Bone marrow (tissue), 2 donors: ENCODE measurements at places on chromosomes 7 and 10.

DNA sequence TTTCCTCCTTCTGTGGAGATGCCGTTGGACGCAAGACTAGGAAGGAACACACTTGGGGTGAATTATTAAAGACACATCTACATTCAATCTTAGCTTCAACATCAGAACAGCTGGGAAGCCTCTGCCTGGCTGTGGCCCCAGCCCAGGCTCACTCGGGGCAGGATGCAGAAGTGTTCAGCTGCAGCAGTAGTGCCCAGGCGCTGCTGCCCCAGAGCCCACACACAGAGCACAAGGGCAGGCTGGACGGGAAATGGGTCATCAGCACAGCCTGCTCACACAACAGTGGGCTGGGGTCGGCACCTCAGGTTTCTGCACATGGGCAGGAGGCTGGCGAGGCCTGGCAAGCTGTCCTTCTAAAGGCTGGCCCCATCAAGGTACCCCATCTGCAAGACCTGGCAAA lies 42.5 kb downstream of the NOD1 start:
- DNase-seq: no peak

DNA sequence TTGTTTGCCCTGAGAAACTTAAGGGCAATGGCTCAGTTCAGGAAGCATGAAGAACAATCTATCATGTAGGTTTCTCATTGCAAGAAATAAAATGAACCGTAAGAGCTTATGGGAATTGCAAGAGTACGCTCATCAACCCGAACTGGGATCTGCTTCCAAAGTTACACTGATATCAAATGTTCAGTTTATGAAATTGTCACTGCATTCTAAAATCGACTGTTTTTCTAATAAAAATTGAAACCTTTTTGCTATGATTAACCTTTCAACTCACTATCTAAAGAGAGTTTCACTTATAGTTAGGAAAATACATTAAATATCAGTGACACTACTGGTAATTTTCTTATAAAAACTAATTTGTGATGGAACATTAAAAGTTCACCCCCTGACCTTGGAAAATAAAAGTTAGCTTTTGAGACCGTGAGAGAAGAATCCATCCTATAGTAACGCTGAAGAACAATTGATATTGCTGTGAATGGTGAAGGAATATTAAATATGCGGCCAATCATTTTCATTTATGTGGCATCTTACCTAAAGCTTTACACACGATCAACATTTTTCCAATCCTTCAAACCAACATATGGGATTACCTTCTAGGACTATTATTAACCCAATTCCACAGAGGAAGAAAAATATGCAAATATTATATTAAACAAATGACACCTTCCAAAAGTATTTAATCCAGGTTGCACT lies 2.2 kb downstream of the MEOX2 start:
- no peak for DNase-seq

GRCh38 chr7:138049505-138050116 lies 26.6 kb upstream of the AKR1D1 start:
- no peak for DNase-seq

- DNase-seq: no peak
Measured at GRCh38 chr7:137001041-137001440, 132.6 kb downstream of the CHRM2 start.

- no peak for DNase-seq
Measured at GRCh38 chr7:98731651-98732050, 114.6 kb downstream of the NPTX2 start.

DNA sequence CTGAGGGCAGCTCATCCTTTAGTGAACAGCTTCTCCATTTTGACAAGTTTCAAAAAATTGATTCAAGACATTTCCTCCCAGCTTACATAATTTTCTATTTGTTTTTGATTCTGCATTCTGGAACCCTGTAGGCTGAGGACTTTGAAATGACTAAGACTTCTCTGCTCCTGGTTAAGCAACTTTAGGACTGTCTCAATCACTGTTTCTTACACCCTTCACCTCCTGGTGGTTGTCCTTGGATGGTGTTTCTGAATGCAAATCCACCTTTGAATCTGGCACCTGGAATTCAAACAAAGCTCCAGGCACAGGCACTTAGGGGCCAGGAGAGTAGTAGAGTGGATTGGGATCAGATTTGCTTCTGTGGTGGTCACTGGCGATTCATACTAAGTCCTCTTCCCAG lies 595.5 kb downstream of the LRMDA start:
- DNase-seq: no peak

DNA sequence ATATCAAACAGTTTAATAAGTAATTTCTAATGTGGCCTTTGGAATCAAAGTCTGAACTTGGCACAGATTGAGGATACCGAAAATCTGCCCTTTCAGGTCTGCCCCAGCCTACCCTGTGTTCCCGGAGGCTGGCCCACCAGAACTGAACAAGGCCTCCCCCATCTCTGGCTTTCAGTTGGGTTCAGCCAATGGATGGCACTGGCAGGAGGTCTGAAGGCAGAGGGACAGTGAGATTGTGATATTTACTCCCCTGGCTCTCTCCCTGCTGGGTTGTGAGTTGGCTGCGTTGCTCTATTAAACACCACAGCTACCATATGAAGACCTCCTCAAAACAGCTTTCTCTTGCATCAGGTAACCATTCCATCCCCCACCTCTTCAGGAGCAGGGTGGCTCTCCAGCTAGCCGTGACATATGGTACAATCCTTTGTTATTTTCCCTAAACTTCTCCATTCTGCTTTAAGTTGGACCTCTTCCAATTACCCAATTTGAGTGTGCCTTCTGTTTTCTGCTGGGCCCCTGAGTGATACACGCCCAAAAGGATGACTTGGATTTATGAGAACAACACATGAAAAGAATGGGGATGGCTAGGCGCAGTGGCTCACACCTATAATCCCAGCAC lies 28.1 kb downstream of the DNMBP start:
- no peak for DNase-seq

GRCh38 chr7:50333221-50333651 lies 28.7 kb downstream of the IKZF1 start:
- no peak for DNase-seq
